Hematopoietic multipotent progenitor cell treated with erythropoietin and hydrocortisone succinate and interleukin-3 and kit ligand, for 4 days (in vitro differentiated cells): ENCODE measurements at places on chromosomes 16 and 17.

DNA sequence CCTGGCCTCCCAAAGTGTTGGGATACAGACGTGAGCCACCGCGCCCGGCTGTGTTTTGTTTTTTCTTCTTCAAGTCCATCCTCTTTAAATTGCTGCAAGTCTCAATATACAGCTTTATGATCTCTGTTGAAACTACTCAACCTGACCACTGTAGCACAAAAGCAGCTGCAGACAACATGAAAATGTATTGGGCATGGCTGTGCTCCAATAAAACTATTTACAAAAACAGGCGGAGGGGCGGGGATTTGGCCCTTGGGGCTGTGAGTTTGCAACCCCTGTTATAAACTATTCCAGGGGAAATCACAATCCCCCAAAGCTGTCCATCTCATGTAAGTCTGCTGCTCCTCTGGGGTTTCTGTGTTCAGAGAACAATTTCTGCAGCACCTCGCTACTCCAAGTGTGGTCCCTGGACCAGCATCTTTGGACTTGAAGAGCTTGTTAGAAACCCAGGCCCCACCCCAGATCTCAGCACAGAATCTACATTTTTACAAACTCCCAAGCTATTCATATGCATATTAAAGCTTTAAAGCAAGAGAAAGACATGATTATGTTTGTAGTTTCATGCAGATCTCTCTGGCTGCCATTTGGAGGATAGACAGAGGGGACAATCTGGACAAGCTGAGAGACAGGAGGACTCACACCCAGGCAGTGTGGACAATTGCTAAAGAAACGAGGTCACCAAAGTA is 33.6 kb downstream of the TEKT5 start:
- DNase-seq: no peak

DNA sequence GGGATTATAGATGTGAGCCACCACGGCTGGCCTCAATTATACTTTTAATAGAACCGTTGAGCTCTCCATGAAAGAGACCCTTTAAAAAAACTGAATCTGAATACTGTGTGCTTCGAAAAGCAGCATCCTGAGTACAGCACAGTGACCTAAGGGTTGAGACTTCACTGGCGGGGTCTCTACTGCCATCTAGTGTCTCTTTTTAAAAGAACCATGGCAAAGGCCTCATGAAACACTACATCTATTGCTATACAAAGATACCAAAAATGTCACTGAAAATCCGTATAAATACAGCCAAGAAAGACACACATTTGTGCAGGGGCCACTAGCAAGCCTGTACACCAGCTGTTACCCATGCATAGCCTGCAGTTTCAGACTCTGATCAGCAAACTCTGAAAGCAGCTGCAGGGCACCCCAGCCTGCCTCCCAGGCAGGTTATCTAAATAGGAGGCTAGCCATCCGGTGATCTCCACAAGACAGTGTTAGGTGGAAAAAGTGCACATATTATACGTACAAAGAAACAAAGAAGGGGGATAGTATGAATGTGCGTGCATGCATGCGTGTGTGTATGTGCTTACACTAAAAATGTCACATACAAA is 35.3 kb downstream of the NPLOC4 start:
- DNase-seq: peak; percentile 86

DNA sequence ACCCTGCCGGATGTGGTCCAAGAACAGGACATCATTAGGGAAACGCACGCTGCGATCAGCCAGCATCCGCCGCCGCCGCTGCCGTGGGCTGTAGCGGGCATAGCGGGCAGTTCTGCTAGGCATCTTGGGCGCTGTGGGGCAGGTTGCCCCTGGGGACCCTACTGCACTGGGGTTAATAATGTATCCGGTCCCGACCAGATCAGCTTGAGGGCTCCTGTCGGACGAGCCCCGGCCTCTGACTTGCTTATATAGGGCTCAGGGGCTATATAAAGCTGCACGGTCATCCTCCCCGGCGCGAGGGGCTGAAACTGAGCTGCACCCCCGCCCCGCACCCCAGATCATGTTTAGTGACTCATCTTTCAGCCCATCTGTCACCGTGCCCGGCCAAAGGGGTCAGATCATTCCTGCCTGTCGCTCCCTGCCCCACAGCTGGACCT is at the start of gene PPP1R27:
Gene PPP1R27 (minus strand): TSS at position 220 of the 437 bp plus-strand sequence. CDS start 97 bp downstream, at position 123.
- DNase-seq: no peak

DNA sequence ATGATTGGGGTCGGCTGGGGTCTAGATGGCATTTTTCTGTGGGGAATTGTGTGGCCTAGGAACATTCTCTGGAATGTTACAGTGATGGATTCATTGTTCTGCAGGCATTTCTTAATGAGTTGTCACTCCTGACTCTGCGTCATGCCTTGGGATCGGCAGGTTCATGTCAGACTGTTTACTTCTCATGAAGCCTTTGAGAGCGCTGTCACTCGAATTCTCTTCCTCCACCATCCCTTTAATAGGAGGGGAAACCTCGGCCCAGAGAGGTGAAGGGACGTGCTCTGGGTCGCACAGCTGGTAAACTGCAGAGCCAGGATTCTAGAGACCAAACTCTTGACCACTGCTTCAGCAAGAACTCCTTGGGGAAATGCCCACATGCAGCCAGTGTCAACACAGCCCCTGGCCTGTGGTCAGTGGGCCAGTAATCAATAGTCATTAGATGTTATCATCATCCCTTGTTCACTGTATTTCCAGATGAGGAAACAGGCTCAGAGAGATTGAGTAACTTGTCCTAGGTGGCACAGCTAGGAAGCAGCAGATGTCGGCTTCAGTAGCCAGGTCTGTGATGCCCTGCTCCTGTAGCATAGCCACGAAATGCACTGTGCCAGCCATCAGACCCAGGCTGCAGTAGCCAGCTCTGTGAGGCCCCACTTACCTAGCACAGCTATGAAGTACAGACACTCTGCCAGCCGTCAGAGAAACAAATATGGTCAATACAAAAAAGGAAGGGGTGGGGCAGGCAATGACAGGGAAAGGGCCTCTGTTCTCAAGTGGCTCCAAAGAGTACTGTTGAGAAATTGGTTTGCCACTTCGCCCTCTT is 259.0 kb downstream of the CPPED1 start:
- DNase-seq: no peak

DNA sequence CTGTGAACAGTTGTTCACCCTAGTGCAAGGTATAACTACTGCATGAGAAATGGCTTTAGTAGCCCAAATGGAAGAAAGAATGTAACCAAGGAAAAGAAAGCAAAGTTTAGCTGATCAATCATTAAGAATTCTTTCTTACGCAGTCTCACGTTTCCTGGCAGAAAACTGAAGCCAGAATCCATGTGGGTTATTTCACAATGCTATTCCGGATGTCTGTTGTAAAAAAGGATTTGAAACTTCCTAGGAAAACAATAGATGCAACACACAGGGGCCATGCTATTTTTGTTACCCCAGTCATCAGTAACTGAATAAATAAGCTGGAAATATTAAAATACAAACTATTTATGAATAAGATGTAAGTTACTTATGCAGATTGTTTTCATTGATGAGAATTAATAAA is 802.5 kb downstream of the CDH8 start:
- no peak for DNase-seq

- no peak for DNase-seq
Measured at GRCh38 chr17:4184811-4185210, 41.8 kb downstream of the CYB5D2 start.

DNA sequence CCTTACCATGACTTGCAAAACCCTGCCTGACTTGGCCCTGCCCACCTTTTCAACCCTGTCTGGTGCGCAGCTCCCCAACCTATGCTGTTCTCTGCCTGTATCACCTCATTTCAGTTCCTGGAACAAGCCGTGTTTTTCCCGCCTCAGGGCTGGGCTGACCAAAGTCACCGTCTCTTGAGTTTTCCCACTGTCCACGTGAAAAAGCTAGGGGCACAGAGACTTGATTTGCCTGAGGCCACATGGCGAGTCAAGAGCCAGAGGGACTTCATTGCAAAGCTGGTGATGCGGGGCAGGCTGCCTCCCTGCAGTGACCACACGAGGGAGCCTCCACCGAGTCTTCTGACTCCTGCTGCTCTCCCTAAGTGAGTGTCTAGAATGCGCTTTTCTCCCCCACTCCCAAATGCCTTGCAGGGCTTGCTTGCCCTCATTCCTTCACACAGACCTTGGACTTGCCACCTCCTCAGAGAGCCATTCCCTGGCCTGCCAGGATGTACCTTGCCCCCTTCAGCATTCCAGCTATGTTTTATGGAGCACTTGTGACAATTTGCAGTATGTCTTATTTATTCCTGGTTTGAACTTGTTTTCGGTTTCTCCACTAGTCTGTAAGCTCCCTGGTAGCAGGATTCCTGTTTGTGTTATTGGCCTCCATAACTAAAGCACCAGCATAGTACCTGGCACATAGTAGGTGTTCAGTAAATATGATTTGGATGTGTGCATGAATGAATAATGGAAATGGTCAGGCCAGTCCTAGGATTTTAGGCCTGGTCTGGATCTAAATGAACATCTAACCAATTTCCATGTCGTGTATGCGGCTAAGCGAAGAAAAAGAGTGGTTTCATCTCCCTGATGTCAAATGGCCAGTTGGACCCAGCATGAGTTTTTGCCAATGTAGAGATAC is 252.3 kb downstream of the SNX29 start:
- DNase-seq: peak; percentile 83

DNA sequence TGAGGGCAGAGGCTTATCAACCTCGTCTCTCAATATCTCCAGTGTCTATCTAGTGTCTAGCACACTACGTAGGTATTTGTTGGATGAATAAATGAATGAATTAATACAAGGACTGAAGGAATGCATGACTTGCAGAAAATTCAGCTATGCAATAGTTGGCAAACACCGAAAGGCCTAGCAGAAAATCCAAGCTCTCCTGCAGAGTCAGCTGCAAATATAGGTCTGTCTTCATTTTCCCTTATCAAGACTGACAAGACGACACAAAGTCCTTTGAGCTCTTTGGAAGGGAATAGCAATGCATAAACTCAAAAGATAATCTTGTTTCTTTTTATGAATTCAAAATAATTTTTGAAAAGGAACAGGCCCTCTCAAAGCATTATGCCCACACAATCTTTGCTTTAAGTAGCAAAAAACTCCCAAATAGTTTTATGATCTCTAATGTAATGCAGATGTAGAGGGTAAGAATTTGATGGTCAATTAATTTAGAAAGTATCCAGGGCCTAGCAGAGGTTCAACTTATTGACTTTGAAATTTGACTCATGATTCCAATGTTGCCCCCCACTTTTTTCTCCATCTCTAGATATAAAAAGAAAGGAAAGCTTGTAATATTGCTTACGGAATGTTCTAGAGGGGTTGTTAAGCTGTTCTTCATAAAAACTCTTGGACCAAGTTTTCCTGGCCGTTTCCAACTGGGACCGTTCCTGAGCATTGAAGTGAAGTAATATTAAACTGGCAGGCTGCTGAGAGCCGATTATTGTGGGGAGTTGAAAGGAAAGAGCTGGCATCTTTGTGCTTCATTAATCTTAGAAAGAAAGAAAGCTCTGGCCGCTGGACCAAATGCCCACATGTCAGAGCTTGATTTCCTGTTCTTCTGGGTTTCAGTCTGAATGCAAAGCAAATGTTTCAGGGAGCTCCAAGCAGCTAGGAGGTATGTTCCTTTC is 227.3 kb downstream of the HS3ST3A1 start:
- no peak for DNase-seq

DNA sequence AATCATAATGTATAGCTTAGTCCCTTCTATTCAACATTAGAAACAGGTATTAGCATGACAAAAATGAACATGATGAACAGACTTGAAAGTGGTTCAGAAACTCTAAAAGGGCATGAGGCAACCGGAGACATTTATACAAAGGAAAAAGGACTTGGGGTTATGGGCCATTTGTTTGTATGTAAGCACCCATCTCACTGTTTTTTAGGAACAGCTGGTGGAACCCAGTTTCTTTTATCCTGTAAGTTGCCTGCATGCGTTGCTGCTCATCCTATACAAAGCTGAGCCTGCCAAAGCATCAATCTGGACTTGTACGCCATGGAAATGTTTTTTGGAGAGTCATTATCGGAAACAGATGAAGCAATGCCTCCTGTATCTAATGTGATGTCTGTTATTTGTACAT is 72.3 kb upstream of the NACA2 start:
- DNase-seq: no peak

GRCh38 chr17:82013772-82014321 is 8.8 kb downstream of the CENPX start:
- DNase-seq: no peak

DNA sequence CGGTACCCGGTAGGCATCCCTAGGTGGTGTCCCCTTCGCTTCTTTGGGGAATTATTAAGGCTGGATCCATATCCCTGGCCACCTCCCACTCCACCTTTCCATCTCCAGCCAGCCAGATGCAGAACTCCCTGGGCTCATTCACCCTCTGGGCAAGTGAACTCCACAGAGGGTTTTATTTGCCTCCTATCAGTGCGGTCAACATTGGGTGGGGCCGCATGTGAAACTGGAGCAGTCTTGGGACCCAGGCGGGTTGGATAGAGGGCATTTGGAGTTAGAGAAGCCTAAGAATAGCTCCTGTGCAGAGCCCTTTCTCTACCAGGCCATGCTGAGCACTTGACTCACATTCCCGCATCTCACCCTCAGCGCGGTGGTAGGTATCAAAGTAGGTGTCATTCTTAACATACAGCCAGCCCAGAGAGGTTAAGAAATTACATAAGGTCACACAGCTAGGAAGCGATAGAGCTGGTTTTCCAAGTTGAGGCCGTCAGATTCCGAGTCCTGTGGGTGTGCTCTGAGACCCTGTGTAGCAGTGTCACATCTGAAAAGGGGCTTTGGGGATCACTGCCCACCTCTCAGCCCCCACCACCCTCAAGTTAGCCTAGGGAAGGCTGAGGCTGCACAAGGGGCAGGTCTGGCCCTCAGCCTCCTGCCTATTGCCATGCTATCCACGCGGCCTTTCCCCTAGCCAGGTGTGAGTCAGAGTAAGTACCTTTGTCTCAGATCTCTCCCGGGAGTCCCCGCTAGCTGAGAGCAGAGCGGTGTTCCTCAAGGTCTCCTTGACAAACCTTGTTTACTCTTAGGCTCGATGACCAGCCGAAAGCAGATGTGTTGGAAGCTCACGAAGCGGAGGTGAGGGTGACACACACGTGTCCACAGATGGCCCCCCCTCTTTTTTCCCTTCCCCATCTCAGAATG is 26.9 kb upstream of the LGALS9 start:
- DNase-seq: peak; percentile 63

GRCh38 chr16:50340578-50340977 is 28.2 kb downstream of the BRD7 start:
- DNase-seq: no peak

DNA sequence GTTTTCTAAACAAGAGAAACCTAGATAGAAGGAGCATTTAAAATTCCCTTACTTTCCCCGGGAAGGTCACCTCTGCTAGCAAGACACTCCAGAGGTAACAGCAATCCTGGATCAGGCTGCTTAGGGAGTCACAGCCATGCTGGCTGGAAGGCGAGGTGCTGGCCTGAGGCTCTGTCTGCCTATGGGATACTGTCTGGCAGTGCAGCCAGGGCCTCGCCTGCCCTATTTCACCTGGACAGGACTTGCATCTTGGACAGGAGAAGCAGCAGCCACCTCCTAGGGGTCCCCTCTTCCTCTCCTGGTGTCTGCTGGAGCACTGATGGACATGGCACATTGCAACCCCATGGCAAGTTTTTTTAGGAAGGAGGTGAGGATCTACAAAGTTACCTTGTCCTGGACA is 15.1 kb downstream of the FA2H start:
- no peak for DNase-seq
